Ovary (tissue), 10 donors: ENCODE measurements at places on chromosomes 11 and 22.

- no peaks in the 10 kb centered on the region for H3K36me3 ChIP-seq
- no peaks in the 10 kb centered on the region for H3K4me1 ChIP-seq
- H3K27ac ChIP-seq = no peak overlapping the region
Measured at GRCh38 chr22:36073476-36073875, 44.9 kb upstream of the RBFOX2 start.

DNA sequence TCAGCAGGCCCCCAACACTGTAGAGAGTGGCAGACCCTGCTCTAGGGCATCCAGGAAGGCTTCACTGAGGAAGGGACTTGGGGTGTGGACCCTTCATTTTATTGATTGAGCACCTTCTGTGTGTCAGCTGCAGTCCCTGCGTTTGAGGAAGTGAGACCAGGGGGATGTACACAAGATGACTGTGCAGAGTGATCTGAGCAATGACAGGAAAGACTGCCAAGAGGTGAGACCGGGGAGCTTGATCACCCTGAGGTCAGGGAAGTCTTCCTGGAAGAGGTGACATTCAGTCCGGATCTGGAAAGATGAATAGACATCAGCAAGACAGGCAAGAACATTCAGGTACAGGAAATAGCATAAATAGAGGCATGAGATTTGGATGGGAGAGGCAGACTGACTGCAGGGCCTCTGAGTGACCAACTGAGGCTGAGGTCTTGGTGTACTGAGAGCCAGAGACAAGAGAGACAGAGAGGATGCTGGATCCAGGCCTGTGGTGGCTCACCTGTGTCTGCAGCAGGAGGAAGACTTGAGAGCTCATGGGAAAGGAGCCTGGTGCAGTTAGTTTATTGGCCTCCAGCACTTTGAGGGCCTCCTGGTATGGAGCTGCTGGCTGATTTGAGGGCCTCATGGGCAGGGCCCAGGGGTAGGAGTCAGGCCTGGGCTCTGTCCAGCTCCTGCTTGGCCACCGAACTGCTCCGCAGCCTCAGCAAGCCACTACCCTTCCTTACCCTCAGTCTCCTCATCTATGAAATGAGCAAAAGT lies 5.2 kb downstream of the DGAT2 start:
- H3K36me3 ChIP-seq = no peaks in the 10 kb centered on the region
- DNase-seq = no peak
- H3K4me3 ChIP-seq = no peak overlapping the region
- no peaks in the 10 kb centered on the region for H3K27me3 ChIP-seq
- no peak overlapping the region for H3K27ac ChIP-seq
- peaks cover 2% of the 10 kb centered on the region for H3K4me1 ChIP-seq

- no peak overlapping the region for H3K4me3 ChIP-seq
- no peaks in the 10 kb centered on the region for H3K36me3 ChIP-seq
- H3K27me3 ChIP-seq = no peaks in the 10 kb centered on the region
Measured at GRCh38 chr22:33887173-33887572, 33.1 kb downstream of the LARGE1 start.

- H3K36me3 ChIP-seq = no peaks in the 10 kb centered on the region
- DNase-seq = peak; percentile 38
- no peaks in the 10 kb centered on the region for H3K4me1 ChIP-seq
Measured at GRCh38 chr11:9138612-9139579, 47.5 kb upstream of the SCUBE2 start.

DNA sequence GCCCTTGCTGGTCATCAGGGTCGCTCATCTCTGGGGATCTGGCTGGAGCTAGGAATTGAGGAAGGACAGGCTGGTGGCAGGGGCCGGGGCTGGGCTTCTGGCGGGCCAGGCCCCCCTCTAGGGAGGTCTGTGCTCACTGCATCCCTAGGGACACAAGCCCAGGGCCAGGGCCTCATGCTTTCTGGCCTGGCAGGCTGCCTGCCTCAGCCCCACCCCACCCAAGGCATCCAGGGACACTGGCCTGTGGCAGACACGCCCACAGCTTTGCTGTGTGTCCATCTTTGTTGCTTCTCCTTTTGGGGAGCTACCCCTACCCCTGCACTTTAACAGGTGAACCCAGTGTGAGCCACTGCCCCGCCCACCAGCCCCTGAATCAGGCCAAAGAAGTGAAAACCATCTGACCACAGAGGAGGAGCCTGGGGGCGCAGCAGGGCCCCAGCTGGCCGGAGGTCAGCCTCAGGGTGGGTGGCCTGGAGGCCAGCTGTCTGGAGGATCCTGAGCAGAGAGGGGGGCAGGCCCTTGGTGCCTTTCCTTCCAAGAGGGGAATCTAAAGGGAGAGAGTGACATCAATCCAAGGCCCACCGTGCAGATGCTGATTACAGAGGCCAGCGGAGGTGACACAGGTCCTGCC lies 26.8 kb upstream of the CELSR1 start:
- H3K27me3 ChIP-seq = no peaks in the 10 kb centered on the region
- no peak for DNase-seq
- H3K36me3 ChIP-seq = no peaks in the 10 kb centered on the region
- H3K27ac ChIP-seq = no peak overlapping the region

GRCh38 chr22:30262112-30262511 lies 4.5 kb downstream of the OSM start:
- DNase-seq = no peak
- H3K4me1 ChIP-seq = no peaks in the 10 kb centered on the region
- no peaks in the 10 kb centered on the region for H3K36me3 ChIP-seq
- no peak overlapping the region for H3K4me3 ChIP-seq

- peaks cover 5% of the 10 kb centered on the region for H3K4me1 ChIP-seq
- H3K36me3 ChIP-seq = no peaks in the 10 kb centered on the region
- H3K4me3 ChIP-seq = no peak overlapping the region
- no peak for DNase-seq
- no peaks in the 10 kb centered on the region for H3K27me3 ChIP-seq
- H3K27ac ChIP-seq = no peak overlapping the region
Measured at GRCh38 chr11:3830730-3831129, 10.0 kb downstream of the RHOG start.
